ENCODE measurements at places on chromosomes 3 and 15.
A peak's percentile ranks its signal among the peaks of the same experiment; 100 is the strongest.

- no peak for DNase-seq
These were observed 34.9 kb downstream of the TSPAN3 start for GRCh38 chr15:77035999-77036471.

GRCh38 chr15:67406257-67406861 is 114.6 kb upstream of the C15orf61 start:
- DNase-seq = no peak

GRCh38 chr3:152047465-152047864 is 174.0 kb downstream of the SUCNR1 start:
- DNase-seq = no peak

- DNase-seq = no peak
These were observed 34.0 kb upstream of the HRH1 start for GRCh38 chr3:11120091-11120805.

DNA sequence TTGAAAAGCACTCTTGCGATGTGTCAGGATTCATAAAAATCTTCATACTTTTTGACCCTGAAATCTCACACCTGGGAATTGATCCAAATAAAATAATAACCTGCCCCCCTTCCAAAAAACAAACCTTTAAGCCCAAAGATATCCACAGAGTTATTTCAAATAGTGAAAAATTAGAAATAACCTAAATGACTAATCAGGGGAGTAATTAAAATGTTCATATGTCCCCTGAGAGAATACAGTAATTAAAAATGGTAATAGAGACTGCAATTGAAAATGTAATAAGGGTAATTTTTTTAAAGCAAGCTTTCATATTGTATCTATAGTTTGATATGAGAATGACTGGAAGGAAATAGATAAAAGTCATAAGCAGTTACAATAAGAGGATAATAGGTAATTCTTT is 68.0 kb downstream of the CALML4 start:
- no peak for DNase-seq

DNA sequence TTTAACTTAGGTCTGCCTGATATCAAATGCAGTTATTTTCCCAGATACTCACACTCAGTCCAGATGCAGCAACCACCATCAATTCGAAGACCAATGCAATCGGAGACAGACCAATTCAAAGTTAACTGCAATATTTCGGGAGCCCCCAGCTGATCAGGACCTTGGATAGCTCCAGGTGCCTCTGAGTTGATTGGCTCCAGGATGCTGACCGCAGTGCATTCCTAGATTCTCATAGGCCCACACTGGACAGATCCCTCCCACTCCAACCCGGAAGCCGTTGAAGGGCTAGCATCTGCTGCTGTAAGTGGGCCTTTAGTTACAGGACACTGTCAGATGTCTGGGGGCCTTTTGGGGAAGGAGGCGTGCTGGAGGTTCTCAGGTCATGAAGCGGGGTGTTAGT is 89.5 kb upstream of the ATP2B2 start:
- no peak for DNase-seq

DNA sequence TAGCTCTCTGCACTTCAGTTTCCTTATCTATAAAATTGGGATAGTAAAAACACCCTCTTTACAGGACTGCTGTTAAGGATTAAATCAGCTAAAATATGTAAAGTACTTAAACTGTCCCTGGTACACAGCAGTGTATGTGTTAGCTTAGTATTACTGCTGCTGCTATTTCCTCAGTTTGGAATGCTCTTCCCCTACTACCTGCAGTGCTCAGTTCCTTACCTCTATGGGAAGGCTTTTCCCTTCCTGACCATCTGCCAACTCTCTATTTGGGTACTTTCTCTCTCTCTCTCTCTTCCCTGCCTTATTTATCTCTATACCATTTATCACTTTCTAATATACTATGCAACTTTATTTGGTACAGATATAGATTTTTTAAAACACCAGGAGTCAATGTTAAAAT is 26.5 kb downstream of the KPNA4 start:
- no peak for DNase-seq

- no peak for DNase-seq
These were observed 309.7 kb upstream of the GADL1 start for GRCh38 chr3:31203960-31204795.

- no peak for DNase-seq
These were observed 23.8 kb downstream of the GSK3B start for GRCh38 chr3:120070263-120070981.

DNA sequence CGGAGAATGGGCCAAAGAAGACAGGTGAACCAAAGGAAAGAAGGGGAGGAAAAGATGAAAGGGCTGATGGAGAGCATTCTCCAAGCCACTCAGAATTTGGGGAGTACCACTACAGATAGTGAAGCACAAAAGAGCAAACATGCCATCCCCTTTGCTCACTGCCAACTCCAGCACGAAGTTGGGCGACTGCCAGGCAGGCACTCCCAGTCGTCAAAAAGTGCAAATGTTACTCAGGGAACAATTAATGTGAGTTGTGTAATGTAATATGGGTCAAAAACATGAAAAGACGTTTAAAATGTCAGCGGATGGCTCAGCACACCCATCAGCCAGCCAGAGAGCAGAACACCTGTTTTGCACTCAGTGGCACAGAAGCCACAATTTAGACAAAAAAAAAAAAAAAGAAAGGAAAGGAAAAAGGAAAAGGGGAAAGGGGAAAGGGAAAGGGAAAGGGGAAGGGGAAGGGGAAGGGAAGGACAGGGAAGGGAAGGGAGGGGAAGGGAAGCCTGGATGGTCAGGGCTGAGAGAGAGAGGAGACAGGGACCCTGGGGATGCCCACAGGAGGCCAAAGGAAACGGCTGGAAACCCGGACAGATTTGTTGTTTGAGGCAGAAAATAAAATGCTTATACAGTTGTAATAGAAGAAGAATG is 82.7 kb downstream of the COL8A1 start:
- no peak for DNase-seq

DNA sequence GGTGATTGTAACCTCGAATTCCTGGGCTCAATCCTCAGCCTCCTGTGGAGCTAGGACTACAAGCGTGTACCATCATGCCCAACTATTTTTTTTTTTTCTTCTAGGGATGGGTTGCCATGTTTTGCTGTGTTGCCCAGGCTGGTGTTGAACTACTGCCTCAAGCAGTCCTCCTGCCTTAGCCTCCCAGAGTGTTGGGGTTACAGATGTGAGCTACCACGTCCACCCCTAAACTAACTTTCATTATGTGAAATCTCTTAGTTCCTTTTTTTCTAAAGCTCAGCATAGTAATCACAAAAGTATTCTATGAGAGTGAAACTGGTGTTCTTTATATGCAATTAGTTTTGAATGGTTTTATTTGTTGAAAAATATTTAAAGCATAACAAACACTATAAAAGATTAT is 92.1 kb downstream of the XRN1 start:
- DNase-seq = no peak

DNA sequence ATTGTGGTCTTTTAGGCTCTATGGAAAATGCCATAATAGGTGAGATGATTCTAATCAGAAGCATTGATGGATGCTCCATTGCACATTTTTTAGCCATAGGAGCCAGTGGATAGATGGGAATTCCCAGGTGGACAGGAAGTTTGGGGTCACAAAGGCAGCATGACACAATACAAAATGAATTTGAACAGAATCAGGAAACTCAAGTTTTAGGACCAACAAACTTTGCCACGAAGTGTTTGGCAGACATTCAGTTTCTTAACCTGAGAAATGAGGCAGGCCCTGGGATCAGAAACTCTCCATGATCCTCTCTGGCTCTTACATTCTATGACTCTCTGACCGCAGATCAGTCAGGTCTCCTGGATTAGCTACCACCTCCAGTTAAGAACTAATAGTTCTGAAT is 275.4 kb downstream of the TIGIT start:
- no peak for DNase-seq

DNA sequence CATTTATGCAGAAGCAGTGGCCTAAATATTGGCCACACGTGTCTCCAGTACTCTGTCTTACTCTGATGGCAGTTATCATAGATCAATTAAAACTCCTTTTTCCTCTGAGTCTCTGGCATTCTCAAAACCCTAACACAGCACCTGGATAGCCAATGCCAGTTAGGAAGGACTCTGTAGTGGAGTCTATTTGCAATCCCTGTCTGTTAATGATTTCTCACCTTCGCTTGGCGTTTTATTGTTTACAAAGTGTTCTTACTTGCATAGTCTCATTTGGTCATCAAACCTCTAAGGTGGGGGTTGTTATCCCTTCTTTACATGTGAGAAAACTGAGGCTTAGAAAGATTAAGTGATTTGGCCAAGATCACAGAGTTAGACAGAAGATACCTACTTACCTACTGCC is 258.8 kb downstream of the IL5RA start:
- DNase-seq = no peak

- DNase-seq = no peak
These were observed 12.3 kb downstream of the DPH3 start for GRCh38 chr3:16252243-16252978.

DNA sequence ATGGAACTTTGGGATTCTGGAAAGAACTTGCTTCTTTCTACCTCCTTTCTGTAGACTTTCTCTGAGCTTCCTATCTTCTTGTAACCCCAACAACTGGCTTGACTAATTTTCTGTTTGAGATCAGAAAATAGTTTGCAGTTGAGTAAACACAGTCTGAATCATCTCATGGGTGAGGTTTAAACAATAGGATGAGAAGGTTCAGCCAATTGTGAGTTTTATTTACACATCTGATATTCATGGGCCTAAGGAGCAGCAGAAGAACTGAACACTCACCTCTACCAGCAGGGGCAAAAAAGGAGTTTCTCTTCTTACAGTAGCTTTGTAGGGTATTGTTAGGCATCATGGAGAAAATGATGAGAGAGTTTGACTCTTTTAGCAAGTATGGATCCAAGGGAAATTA is 54.2 kb downstream of the DTWD1 start:
- no peak for DNase-seq

DNA sequence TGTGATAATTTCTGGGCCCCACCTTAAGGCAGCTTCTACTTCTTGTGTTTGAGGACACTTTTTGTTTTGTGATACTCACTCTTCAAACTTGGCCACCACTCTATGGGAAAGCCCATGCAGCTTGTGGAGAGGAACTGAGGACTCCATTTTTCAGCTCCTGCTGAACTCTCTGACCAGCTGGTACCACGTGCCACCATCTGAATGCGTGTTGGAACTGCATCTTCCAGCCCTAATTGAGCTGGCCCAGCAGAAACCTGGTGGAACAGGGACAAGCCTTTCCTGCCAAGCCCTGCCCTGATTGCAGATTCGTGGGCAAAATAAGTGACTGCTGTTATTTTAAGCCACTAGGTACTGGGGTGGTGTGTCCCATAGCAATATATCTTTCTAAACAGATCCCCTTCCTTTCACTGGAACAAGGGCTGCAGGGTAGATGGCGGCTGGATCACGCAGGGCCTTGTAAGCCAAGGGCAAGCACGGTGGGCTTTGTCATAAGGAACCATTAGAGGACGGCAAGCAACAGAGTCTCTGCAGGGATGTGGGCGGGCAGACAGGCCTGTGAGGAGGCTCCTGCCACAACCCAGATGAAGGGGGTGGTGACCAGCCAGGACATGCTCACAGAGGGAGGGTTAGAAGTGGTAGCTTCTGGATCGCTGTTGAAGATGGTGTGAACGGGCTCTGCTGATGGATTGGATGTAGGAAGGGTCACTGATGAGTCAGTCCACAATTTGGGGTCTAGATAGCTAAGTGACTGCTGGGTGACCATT is 9.5 kb downstream of the H1-8 start:
- DNase-seq = no peak

- DNase-seq = no peak
These were observed 14.4 kb upstream of the ACAN start for GRCh38 chr15:88788816-88789215.

- DNase-seq = no peak
These were observed 104.3 kb downstream of the NEO1 start for GRCh38 chr15:73156431-73157191.

- no peak for DNase-seq
These were observed 97.8 kb downstream of the SQOR start for GRCh38 chr15:45732662-45733061.

DNA sequence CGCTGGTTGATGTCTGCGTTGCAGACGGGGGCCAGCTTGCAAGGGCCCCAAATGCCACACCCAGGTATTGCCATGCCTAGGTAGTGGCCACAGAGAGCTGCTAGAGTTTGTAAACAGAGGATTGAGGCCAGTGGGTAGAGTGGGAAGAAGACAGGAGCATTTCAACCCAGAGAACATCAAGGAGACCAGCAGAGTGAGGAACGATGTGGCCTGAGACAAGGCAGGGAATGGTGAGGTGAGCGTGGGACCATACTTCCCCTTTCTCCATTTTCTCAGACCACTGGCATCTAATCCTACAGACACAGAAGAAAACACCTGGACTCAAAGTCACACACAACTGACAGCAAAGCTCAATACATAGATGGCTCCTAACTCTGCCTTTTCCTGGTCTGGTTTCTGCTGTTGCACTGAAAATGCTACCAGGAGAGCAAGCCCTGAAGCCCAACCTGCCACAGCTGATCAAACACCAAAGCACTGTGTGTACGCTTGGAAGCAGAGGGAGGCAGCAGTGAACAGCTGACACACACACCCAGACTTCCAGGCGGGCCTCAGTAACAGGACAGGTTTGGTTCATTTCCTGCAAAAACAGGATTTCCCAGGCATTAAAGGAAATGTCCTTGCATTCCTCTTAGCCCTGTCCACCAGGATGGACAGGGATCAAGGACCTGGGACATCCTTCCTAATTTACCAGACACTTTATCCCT is 1.6 kb downstream of the FAM174B start:
- DNase-seq = no peak

GRCh38 chr15:99502182-99502581 is 63.6 kb upstream of the MEF2A start:
- DNase-seq = no peak

GRCh38 chr3:42991341-42992315 is 12.5 kb downstream of the GASK1A start:
- no peak for DNase-seq

- DNase-seq = no peak
These were observed 51.9 kb upstream of the RPL32 start for GRCh38 chr3:12893247-12893646.

- DNase-seq = no peak
These were observed at the start of gene PTPRG for GRCh38 chr3:61561374-61562041. PTPRG (plus strand) TSS chr3:61561571; CDS start chr3:61562288, 717 bp downstream.

- DNase-seq = peak; percentile 58
These were observed 23.2 kb downstream of the RPLP1 start for GRCh38 chr15:69475769-69476358.

DNA sequence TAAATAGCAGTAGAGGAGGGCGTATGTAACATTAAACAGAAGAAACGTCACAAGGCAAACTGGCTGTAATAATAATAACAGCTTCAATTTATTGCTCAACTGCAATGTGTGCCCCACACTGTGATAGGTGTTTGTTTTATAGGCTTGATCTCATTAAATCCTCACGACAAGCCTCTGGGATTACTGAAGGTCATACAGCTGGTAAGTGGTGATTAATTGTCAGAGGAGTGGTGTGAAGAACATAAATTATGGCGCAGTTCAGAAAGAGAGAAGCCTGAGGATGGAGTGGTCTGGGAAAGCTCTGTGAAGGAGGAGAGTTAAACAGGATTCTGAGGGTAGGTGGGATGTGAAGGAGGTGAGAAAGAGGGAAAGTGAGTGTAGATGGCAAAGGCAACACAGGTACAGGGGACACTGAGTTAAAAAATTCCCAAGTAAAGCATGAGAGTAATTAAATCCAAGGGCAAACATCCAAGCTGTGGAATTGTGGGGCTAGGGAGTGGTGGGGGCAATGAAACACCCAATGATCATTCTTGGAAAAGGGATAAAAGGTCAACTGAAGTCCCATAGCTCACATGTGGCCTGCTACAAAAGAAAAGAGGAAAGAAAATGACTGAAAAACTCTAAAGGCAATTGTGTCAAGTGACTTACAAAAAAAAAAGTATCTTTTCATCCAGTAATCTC is 16.5 kb upstream of the GLCE start:
- DNase-seq = no peak

- DNase-seq = no peak
These were observed 181.9 kb downstream of the NSMCE3 start for GRCh38 chr15:29087521-29088285.

All from activated T-helper 9 cell treated with anti-CD3 and anti-CD28 coated beads, Interleukin-2, amount 50 U/mL, for 16 hours (primary cell).